ENCODE measurements at places on chromosomes 1 and 21. TPM values are rescaled to one million over a fixed set of nuclear protein-coding genes. Genes with fewer than 3 reads are reported as not detected.

Gene FALEC
- total RNA-seq = not detected

Gene LHX8
- total RNA-seq = 9.4 TPM

Gene RPS6KC1
- total RNA-seq = 50.5 TPM

Gene DHCR24
- total RNA-seq = 22.5 TPM

Gene CELA2A
- not detected for total RNA-seq

Gene DENND2C
- total RNA-seq = 12.3 TPM

Gene FAM3B
- total RNA-seq = 6.6 TPM

Gene IL22RA1
- 1.2 TPM for total RNA-seq

Gene HAO2
- total RNA-seq = 0.21 TPM

Gene STIL
- total RNA-seq = 8.8 TPM

Gene MSH4
- total RNA-seq = 0.51 TPM

Gene CACNA1S
- total RNA-seq = 74.9 TPM

Gene NES
- 216 TPM for total RNA-seq

Gene GOLT1A
- total RNA-seq = not detected

Gene FMO2
- total RNA-seq = 2.6 TPM

Gene KIF2C
- 12.5 TPM for total RNA-seq

Gene INKA2
- total RNA-seq = 17.7 TPM

Gene HOOK1
- 9.6 TPM for total RNA-seq

Gene PSEN2
- total RNA-seq = 82.4 TPM

Gene FNDC5
- 125 TPM for total RNA-seq

Gene PIGV
- total RNA-seq = 8.8 TPM

Gene AK5
- 4.8 TPM for total RNA-seq

Gene CLDN19
- 2.8 TPM for total RNA-seq

Gene AZIN2
- total RNA-seq = 3.8 TPM

Gene CCDC185
- total RNA-seq = not detected

Gene SCMH1
- total RNA-seq = 55.0 TPM

Gene PTPN14
- 36.1 TPM for total RNA-seq

Gene IFNAR2
- total RNA-seq = 10.4 TPM

Gene TPM3
- 278 TPM for total RNA-seq

Gene CD1D
- total RNA-seq = 1.8 TPM

Gene AKR7A2
- total RNA-seq = 61.6 TPM

Gene HS2ST1
- total RNA-seq = 24.0 TPM

Gene TCHHL1
- not detected for total RNA-seq

Gene GSTM5
- 4.4 TPM for total RNA-seq

Gene BMP8A
- total RNA-seq = 0.51 TPM

Gene KCND3
- 2.6 TPM for total RNA-seq

Gene AKNAD1
- 2.6 TPM for total RNA-seq

Gene TTC3
- total RNA-seq = 339 TPM

Gene ADCY10
- 0.21 TPM for total RNA-seq

Gene CD164L2
- 0.21 TPM for total RNA-seq

Gene SPRR2F
- total RNA-seq = not detected
